ENCODE measurements at places on chromosomes 3 and 15. TPM values are rescaled to one million over a fixed set of nuclear protein-coding genes. Genes with fewer than 3 reads are reported as not detected.

DNA sequence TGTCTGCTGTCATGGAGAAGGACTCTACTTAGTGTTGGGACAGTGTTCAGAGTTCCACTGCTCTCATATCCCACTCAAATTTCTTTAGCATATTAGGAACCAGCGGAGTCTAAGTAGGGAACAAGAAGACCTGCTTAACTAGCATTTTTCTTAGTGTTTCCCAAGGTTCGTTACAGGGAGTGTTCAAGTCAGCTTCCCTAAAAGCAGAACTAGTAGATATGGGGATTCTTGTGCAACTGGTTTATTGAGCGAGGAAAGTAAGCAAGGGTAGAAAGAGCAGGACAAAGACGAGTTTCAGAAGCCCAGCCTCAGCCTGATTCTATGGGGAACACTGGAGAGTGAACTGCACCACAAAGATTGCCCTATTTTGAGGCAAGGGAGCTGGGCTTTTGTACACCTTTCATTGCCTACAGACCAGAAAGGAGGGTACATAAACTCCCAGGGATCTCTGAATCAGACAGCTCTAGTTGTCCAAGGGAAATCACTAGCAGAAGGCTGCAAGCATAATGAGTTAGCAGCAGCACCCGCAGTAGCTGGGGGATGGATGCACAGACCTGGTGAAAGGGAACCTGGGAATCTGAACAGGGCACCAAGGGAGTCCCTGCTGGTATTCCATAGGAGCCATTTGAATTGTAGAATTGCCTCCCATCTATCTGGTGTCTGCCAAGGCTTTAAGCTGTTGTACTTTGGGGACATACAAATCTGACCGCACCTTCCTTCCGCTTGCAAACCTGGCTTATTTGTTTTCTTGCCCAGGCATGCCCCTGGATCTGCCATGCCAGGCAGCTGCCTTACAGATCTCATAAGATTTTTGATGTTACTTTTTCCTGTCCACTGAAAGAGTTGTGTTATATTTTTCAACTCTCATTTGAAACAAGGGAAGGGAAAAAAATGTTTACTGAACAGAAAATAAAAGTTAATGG, 15.1 kb downstream of the CMTM7 start:
- no peak for DNase-seq

DNA sequence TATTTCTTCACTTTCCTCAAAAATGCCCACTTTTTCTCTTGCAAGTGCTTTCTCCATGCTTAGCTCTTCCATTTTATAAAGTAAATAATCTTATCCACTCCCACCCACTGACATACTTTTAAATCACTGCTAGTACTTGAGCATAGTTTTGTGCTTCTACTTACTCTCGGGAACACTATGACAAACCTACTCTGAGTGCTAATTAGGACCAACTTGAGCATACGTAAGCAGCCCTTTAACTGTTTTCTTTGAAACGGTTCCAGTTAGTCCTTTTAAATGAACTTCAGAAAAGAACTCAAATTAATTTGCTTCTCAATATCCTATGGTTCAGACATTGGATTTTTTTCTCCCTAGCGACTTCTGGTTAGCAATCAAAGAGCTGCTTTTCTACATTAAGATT, 280.0 kb upstream of the SOX2 start:
- DNase-seq, result no peak

- DNase-seq, result peak; percentile 47
These were observed 378.4 kb upstream of the AGTR1 start for GRCh38 chr3:148319161-148319915.

DNA sequence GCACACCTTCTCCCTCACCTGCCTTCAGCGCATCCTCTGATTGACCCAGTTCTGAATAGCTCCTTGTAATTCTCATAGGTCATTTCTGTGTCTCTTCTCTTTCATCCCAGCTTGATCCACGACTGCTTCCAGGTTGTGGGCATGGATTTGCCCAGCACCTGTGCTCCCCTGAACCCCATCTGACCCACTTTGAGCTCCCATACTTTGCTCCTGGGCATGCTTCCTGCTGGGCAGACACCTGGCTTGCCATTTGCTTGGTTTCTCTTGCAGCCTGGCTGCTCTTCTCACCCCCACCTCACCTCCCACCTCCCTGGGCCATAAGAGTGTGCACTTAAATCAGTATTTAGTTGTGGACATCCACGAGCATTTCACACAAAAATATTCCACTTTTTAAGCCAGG, 635.5 kb downstream of the TBL1XR1 start:
- DNase-seq, result no peak

DNA sequence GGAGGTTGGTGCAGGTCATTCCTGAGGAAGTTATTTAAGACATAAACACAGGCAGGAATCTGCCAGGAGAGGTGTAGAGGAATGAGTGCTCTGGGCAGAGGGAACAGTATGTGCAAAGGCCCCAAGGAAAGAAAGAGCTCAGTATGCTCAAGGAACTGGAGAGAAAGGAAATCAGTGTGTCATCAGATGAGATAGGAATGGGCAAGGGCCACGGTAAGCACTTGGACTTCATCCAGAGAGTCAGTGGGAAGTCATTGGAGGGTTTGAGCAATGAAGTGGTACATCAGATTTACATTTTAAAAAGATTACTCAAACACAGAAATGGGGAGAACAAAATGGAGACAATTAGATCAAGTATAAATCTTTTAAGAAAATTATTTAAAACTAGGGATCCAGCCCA, 272.2 kb downstream of the ADAMTSL3 start:
- DNase-seq, result no peak

DNA sequence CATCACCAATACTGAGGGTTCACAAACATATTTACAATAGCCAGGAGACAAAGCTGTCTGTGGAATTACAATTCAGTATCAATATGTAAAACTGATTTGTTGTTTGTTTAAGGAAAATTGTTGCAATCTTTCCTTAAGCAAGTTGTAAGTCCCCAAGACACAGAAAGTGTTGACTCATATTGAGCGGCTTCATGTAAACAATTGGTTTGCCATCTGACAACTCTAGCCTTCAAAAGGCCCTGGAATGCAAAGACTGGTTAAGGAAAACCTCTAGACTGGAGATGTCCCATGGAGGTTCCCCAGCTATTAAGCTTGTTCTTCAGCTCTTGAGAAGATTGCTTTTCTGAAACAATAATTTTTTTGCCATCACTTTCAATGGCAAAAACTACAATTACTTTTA, 283.7 kb upstream of the PROK2 start:
- no peak for DNase-seq

TRIM42 gene
- total RNA-seq, result not detected

CSPG5 gene
- total RNA-seq, result 0.66 TPM

RTP3 gene
- not detected for total RNA-seq

Measured in PC-3 (cell line).